CD4-positive, CD25-positive, alpha-beta regulatory T cell (primary cell): ENCODE measurements at places on chromosomes 2 and 18.

DNA sequence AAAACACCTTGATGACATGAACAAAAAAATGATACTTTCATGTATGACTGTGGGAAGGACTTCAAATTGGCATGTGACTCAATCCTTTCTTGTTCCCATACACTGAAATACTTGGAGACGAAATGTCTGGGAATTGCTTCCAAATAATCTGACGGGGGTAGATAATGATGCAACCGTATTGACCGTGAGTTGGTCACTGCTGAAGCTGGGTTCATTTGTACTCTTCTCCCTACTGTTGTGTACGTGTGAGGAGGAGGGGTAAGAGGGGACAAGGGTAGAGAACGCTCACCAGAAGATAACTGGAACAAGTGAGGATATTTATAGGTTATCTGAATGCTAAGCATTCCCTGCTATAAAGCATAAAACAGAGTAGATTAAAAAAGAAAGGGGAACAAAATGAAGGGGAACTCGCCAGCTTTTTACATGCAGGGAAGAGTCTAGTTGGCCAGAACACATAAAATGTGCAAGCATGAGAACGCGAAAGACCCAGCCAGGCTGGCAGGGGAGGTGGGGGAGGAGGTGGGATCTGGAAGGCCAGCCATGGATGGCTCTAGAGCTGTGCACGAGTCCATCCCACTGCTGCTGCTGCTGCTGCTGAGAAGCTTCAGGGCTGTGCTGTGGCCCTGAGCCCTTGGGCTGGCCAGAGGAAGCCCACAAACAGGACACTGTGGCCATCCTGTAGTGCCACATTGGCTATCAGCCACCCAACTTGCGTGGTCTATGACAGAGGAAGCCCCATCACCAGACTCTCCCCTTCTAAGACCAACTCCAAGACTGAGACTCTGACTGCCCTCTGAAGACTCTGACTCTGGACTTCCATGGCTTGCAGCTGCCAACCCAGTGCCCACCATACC, 15.2 kb upstream of the CETN1 start:
- no peak overlapping the region for H3K4me3 ChIP-seq
- H3K27me3 ChIP-seq = no peaks in the 10 kb centered on the region
- H3K4me1 ChIP-seq = no peaks in the 10 kb centered on the region
- no peak overlapping the region for H3K27ac ChIP-seq

DNA sequence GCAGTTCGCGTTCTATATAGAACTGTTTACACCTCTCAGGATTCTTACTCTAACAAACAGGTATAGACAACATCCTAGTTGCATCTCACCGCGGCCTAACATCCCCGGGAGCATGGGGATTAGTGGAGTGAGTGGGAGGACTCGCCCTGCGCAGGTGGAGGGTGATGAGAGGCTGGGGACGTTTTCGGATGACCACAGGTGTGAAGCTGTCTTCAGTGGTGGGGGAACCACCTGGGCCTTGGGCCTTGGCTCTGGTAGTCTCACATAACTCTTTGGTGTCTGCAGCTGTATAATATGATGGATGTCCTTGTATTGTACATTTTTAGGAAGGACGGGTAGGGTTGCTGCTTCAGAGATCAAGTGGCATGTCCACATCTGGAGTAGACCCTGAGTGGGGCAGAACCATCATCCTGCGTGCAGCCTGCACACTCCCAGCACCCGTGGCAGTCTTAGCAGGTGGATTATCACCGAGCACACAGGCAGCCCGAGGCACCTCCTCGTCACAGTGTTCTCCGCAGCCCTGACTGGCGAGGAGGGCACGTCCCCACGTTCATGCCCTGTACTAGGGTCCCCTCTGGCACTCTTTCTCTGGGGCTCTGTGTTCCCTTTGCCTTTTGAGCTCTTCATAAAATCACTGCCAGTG, 56.0 kb downstream of the AGAP1 start:
- no peak overlapping the region for H3K4me3 ChIP-seq
- H3K36me3 ChIP-seq = no peaks in the 10 kb centered on the region
- no peaks in the 10 kb centered on the region for H3K4me1 ChIP-seq
- DNase-seq = no peak

- H3K36me3 ChIP-seq = no peaks in the 10 kb centered on the region
- H3K4me1 ChIP-seq = no peaks in the 10 kb centered on the region
- H3K27me3 ChIP-seq = peaks cover 4% of the 10 kb centered on the region
- H3K4me3 ChIP-seq = no peak overlapping the region
- no peak overlapping the region for H3K27ac ChIP-seq
These were observed 73.6 kb upstream of the IGFBP5 start for GRCh38 chr2:216768908-216769411.

DNA sequence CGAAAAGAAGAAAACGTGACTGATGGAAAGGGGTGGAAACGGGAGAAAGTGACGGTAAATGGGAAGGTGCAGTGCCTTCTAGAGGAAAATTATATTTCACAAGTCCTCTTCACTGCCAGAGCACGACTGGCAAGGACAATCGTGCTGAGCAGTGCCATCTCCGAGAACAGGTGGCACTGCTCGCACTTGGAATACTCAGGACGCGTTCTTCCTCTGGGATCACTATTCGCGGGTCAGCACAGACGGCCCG, 364 bp downstream of the STAT1 start:
- H3K4me3 ChIP-seq = peak overlapping the region; percentile 100
- H3K4me1 ChIP-seq = peaks cover 71% of the 10 kb centered on the region
- DNase-seq = no peak
- H3K36me3 ChIP-seq = peaks cover 26% of the 10 kb centered on the region
